NCI-H2081 treated with DMSO at 0.1 percent for 48 hours (cell line): ENCODE measurements at places on chromosomes 1 and 21.

- DNase-seq = no peak
Observed at GRCh38 chr1:225366552-225366951, 61.3 kb downstream of the LBR start.

DNA sequence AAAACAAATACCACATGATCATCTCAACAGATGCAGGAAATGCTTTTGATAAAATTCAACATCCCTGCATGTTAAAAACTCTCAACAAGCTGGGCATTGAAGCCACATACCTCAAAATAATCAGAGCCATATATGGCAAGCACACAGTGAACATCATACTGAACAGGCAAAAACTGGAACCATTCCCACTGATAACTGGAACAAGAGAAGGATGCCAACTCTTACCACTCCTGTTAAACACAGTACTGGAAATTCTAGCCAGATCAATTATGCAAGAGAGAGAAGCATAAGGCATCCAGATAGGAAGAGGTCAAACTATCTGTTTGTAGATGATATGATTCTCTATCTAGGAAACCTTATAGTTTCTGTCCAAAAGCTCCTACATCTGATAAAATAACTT, 91.6 kb downstream of the DNAH14 start:
- no peak for DNase-seq

DNA sequence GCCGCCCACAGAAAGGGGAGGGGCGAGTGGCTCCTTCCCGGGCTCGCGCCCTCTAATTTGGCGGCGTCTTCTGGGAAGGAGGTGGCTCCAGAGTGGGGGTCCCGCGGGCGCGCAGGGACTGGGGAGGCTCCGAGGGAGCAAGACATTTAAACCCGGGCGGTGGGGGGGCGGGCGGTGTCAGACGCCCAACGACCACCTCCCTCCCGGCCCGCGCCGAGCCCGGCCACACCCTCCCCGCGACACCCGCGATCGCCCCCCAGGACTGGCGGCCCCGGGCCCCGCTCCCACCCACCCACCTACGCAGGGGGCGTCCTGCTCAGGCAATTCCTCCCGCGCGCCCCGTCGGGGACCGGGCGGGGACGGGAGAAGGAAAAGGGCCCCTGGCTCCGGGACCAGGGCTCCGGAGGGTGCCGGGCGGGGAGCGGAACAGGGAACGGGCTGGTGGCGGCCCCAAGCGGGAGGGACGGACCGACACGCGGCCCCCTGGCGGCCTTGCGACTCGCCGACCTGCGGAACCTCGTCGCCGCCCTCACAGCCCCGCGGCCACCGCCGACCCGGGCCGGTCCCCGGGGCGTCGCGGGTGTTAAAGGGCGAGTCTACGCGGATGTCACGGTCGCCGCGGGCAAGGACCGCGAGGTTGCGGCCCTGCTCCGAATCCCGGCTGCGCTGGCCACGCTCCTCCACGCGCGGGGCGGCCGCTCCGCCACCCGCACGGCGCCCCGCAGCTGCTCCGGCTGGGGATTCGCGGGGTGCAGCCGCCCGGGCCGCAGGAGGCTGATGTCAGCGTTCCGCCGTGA, 94.0 kb upstream of the FMN2 start:
- no peak for DNase-seq

DNA sequence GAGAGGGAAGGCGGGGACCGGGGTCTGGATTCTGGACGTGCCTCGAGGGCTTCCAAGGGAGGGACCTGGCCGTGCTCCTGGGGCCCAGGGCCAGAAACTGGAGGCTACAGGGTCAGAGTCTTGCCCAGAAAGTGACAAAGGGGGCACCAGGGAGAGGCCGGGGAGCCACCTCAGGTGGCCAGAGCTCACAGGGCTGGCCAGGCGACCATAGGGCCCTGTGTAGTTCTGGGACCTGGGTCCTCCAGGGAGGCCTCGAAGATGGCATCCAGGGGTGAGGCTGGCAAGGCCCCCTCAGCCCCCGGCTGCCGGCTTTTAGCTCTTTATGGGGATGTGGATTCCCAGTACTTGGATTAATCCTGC, 14.3 kb upstream of the LRRC3 start:
- DNase-seq = no peak

DNA sequence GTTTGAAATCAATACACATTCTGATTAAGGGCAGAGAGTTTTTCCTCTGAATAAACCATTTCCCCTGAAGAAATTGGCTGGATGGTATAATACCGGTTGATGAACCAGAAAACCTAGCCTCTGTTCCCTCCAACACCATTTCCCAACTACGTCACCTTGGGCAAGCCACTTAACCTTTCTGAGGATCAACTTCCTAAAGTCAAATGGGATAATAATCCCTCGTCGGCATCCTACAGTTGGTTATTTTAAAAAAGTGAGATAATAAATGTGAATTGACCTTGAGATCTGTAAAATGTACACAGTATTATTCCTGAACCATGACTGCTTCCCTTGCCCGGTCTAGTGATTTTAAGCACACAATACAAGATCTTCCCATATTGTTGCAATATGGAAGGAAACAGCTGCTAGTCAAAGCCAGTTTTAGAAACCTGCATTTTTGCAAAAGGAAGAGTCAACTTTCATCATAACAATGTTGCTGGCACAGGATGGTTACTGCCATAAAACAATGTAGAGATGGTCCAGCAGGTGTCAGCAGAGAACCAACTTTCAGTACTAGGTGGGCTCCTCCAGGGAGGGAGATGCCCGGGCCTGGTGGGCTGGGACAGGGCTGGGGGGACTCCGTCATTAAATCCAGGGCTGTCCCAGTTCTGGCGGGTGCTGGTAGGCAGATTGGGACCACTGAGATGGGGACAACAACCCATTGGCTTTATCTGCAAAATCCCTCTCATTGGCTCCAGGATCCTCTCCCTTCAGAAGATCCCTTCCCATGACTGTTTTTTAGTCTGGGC, 5.2 kb upstream of the HLX start:
- DNase-seq = no peak
